ENCODE measurements at places on chromosomes 13 and 19. TPM values are rescaled to one million over a fixed set of nuclear protein-coding genes. Genes with fewer than 3 reads are reported as not detected.

DNA sequence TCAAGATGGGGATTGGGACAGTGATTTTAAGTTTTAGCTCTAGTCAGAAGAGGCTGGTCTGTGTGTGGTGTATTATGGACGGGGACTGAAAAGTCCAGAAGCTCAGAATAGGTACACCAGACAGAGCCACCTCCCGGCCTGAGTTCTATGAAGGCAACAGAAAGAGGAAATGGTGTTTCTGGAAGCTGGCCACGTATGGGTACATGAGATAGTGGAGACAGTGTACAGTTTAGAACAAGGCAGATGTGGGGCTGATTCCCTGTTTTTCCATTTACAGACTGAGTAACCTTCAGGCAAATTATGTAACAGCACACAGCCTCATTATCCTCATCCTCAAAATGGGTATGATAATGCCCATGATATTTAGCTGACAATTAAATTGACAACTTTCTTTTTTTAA, 1.3 kb downstream of the ZNF175 start:
- no peak for DNase-seq

DNA sequence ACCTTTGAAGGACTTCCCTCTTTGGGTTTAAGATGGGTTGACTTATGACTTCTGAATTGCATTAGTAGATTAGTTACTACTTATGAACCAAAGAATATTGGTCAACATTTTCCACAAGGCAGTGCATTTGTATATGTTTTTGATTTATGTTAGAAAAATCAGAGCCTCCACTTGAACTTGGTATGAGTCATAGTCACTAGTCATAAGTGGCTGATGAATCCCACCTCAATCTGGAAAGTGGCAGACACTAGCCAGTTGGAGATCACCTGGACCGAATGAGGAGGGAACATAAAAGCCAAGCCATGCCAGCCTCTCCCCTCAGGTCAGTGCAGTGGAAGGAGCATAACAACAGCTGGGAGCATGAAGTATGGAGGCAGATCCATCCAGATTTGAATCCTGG, 39.3 kb upstream of the SPART start:
- no peak for DNase-seq

- DNase-seq: no peak
Observed at GRCh38 chr19:38149661-38150061, 74.4 kb downstream of the DPF1 start.

IZUMO4 gene
- 4.2 TPM for total RNA-seq

GRCh38 chr13:83332751-83333150, 549.5 kb downstream of the SLITRK1 start:
- no peak for DNase-seq

GRCh38 chr13:99299256-99299919, 7.8 kb downstream of the GPR183 start:
- DNase-seq: no peak

DNA sequence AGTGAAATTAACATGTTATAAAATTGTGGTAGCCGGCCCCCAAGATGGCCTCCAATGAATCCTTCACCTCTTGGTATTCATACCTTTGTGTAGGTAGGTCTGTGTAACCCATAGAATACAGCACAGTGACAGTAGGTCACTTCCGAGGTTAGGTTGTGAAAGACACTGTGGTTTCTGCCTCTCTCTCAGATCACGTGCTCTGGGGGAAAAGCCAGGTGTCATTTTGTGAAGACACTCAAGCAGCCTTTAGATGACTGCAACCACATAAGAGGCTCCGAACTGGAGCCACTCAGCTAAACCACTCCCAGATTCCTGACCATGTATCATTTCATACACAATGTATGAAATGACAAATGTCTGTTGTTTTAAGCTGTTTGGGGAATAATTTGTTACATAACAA, 9.8 kb upstream of the USPL1 start:
- DNase-seq: no peak

- DNase-seq: no peak
Observed at GRCh38 chr13:99074693-99075092, 96.8 kb upstream of the DOCK9 start.

DNA sequence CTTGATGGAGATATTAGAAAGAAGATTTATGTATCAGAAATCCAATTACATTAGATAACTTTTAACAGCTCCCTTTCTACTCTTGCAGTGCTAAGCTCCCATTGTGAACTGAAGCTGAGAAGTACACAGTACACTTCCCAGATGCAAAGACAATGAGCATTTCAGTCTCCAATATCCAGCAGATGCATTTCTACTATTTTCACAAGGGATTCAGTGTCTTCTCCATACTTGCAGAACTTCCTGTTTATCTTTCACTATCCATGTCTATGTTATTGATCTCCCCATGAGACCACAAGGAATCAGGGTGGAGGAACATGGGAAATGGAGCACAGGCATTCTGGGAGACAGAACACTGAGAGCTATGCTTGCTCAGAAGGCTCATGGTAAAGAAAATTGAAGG, 207.5 kb downstream of the ENOX1 start:
- no peak for DNase-seq

GRCh38 chr13:74987124-74987690, 494.8 kb downstream of the TBC1D4 start:
- no peak for DNase-seq

All from H4 (cell line).